GM20000 (cell line): ENCODE measurements at places on chromosomes 4 and X.

DNA sequence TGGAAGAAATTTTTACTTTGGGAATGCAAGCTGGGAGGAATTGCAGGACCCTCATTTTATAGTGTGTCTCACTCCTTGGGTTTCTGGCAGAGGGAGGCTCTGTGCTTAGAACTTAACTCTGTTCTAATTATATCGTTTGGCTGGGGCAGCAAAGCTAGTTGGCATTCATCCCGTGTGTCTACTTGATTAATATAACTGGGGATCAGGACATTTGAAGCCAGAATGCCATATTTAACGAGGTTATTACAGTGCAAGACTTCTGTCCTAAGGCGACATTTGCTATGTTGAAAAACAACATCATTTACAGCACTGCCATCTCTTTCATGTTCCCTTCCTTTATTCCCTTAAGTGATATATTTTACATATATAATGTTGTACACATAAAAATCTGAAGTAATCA lies 179.1 kb upstream of the TBC1D9 start:
- DNase-seq: no peak

- DNase-seq: no peak
Measured at GRCh38 chr4:121253961-121254360, 89.8 kb upstream of the TNIP3 start.

DNA sequence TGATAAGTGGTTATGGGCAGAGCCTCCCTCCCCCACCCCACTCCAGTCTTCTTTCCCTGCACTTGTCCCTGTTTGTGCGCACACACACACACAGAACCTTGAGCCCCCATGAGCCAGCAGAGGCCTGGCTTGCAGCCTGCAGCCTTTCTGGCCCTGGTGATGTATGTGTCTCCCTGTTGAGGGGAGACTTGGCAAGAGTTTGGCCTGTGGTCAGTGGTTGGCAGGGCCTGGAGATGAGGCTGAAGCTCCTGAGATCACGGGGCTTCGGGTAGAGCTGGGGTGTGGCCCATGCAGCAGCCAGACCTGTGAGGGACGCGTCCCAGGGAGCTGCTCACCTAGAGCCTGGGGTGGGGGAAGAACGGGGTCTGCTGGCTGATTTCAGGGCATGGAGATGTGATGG lies 2.3 kb downstream of the GPR173 start:
- no peak for DNase-seq

GRCh38 chr4:102537269-102537668 lies 36.1 kb downstream of the NFKB1 start:
- no peak for DNase-seq

GRCh38 chr4:8639777-8640720 lies 47.5 kb downstream of the CPZ start:
- DNase-seq: no peak

- DNase-seq: peak; percentile 29
Measured at GRCh38 chr4:174156239-174156826, 127.1 kb downstream of the FBXO8 start.

DNA sequence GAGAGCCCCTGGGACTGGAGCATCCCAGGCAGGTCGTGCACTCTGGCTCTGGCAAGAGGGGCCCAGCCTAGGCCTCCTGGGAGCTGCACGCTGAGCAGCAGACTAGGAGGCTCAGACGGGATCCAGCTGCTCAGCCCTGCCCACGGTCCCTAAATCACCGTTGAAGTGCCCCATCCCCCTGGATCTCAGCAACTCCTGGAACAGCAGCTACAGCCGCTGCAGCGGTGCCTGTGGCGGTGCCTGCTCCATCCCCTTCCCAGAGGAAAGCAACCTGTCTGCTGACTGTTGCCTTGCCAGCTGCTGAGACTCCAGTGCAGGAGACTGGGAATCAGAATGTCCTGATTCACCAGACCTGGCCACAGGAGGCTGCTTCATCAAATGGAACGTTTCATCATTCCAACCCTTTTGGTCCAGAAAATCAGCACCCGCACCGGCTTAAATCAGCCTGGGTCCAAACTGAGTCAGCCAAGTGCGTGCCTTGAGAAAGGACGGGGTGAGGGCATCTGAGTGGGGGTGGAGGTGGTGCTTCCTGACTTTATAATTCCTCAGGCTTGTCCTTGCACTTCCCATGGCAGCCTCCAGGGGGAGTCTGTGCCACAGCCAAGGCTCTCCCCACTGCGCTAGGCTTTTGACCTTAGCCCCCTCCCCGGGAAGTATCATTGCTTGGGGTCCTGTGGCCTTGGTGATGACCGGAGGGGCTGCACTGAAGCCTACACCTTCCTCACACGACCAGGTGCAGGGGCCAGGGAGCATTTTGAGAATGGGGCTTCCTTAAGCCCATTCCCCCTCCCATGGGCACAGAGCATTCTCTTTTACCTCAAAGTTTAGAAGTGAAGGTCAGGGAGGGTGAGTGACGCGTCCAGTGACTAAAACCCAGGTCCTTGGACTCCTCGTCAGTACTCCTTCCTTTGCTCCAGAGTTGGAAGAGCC lies 6.5 kb downstream of the ZNF185 start:
- peak; percentile 52 for DNase-seq

DNA sequence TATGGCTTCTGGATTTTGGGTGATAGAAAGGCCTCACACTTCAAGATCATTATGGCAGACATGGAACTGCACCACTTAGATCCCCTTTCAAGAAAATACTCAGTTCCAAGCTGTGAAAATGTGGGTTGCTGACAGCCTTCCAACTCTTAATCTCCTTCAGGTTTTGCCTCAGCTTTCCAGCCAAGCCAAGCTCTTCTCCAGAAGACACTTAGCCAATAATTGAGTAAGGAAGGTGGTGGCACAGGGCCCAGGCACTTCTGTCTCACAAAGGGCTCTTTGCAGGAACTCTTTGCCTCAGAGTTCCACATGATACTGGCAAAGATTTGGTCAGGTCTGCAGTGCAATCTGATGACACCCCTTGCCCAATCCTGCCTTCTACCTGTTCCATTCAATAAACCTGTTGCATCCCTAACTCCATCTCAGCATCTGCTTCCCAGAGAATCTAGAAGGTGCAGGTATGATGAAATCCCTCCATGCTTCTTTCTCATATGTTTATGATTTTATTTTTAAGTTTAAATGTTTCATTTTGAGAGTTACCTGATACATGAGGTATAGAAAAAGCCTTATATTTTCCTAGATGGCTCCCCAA lies 30.6 kb downstream of the ANXA5 start:
- no peak for DNase-seq

DNA sequence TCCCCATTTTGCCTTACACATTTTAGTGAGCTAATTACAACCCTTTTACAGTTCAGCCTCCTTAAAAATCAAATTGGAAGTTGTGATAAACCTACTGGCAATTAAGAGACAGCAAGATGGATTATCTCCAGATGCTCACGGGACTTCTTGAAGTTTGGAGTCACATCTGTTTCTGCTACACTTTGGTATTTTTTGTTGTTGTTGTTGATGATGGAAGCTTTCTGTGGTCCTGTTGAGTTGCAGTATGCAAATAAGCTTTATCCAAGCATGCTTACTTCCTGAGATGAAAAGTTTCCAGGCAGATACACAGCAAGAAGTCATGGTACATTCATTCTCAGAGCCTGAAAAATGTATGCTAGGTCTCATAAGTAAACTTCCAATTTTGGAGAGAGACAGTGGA lies 670.0 kb upstream of the AMOT start:
- no peak for DNase-seq

DNA sequence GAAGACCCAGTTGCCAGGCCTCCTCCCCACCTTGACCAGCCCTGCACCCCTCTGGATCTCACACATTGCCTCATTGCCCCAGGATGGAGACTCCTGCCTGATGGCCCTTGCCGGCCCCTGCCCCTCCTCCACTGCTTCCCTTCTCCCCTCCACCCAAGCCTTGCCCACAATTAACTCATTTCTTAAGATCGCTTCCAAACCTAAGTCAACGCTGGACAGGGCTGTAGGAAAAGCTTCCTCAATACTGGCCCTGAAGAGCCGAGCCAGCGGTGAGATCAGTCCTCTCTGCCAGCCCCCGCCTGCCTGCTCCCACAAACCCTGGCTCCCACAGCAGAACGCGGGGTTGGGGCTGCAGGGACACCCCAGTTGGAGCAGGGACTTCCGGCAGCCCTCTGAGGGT lies 7.5 kb upstream of the HAUS7 start:
- no peak for DNase-seq

GRCh38 chr4:30866346-30866745 lies 146.2 kb downstream of the PCDH7 start:
- DNase-seq: no peak

- no peak for DNase-seq
Measured at GRCh38 chrX:9122519-9123245, 88.8 kb upstream of the FAM9B start.

DNA sequence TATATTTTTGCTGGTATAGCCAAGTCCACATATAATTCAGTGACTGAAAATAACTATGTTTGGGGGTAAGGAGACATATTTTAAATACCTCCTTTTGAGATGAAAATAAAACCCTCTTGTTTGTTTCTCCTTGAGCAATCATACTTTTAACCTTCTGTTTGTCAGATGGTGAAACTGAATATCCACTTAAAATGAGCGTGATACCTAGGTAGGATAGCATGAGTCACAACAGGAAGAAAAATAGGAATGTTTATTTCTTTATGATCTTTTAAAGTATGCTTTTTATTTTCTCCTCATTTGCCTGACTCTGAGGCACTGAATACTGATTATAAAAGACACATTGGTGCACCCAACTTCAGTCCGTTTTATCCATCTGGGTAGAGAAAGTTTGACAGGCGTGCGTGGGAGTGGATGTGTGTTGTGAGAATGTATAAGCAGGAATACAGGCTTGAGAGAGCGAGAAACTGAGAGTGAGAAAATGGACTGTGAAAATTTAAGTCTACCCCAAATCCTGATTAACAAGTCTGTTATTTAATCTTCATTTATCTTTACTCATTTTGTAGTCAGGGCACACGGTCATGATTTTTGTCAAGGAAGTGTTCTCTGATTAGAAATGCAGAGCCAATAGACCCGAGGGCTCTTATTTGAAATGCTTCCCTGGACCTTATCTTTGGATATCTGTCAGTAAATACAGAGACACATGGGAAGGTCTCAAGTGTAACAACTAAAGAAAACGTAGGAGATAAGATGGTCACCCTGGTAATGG lies 62.1 kb upstream of the ANTXR2 start:
- DNase-seq: no peak

DNA sequence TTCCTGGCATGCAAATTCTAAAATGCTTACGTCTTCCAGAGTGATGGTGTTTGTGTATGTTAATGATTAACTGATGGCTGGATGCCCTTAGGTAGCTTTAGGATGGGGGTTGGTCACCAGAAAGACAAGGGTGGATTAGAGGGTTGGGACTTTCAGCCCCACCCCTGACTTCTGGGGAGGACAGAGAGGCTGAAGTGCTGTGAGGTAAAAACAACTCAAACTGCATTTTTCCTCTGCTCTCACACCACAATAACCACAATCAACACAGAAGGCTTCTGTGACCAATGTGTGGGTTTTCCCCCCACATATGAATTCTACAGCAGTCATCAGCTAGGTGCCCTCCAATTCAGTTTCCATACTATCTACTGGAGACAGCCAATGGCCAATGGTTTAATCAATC lies 18.7 kb upstream of the DDIT4L start:
- DNase-seq: no peak

GRCh38 chr4:92304121-92304520 lies 355 bp downstream of the GRID2 start:
- DNase-seq: no peak

DNA sequence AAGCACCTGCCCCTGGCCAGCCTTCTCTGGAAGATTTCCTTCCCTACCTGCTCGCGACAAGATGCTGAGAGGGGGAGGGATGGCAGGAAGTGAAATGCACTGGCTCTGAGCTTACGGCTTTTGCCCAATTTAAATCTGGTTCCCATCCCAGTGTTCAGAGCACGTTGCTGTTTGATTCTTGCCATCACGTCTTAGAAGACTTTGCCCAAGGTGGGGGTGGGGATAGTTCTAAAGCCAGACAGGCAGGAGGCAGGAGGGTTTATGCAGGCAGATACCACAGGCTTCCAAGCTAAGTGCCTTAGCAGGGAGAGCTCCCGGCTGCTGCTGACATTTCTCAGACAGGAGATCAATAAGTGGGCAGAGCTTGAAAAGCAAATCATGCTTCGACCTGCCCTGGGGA lies 393.9 kb downstream of the MID1IP1 start:
- no peak for DNase-seq

- no peak for DNase-seq
Measured at GRCh38 chr4:172822331-172822730, 346.3 kb upstream of the GALNT7 start.

DNA sequence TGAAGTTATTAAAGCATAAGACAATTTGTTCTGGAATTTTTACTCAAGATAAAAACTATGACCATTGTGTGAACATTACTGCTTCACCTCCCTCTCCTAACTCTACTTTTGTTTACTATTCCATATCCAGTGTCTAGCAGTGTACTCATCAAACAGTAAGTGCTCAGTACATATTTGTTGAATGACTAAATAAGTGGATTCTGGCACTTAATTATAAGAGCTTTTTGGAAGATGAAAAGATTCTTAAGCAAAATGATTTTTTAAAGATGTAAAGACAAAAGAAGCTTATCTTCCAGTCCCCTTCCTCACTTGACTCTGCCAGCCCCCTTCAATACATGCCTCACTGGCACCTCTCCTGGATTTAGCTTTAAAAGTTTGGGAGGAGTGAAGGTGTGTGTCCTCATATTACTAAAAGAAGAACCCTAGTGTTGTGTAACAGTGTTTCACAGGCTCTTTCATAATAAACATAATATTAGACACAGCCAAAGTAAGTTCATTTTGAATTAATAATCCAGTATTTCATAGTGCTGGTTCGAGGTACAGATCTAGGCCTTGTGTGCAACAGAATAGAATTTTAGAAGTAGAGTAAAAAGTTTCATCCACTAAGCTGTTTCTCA lies 53.0 kb downstream of the GAB1 start:
- no peak for DNase-seq

- DNase-seq: no peak
Measured at GRCh38 chrX:9253211-9253610, 211.6 kb upstream of the TBL1X start.

DNA sequence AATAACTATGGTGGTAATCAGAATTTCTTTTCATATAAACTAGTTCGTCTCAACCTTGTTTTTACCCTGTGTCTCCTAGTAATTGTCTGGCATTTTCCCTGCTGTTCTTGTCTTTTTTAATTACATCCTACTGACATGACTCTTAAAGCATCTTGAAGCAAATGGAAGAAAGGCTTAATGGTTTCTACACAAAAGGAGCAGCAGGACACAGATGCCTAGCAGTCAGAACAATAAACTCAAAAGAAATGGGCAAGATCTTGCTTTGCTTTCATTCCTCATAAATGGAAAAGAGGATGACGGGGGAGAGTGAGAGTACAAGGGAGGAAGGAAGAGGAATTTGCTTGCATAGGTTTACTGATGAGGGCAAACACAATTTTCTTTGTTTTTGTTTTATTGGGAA lies 293.2 kb upstream of the EMCN start:
- no peak for DNase-seq

- DNase-seq: no peak
Measured at GRCh38 chrX:110281377-110281776, 36.5 kb downstream of the AMMECR1 start.
